ENCODE measurements at places on chromosomes 11 and 22. TPM values are rescaled to one million over a fixed set of nuclear protein-coding genes. Genes with fewer than 3 reads are reported as not detected.

OR56A1 gene
- not detected for polyA plus RNA-seq

HEPHL1 gene
- polyA plus RNA-seq, result not detected

TMEM109 gene
- 69.2 TPM for polyA plus RNA-seq

B4GALNT4 gene
- polyA plus RNA-seq, result 0.05 TPM

OSBP gene
- polyA plus RNA-seq, result 41.8 TPM

MISFA gene
- 5.8 TPM for polyA plus RNA-seq

FAM180B gene
- 0.04 TPM for polyA plus RNA-seq

ROBO4 gene
- polyA plus RNA-seq, result 5.4 TPM

SMC1B gene
- not detected for polyA plus RNA-seq

ST14 gene
- 0.22 TPM for polyA plus RNA-seq

CD3E gene
- 0.15 TPM for polyA plus RNA-seq

LINC01488 gene
- not detected for polyA plus RNA-seq

- DNase-seq, result no peak
Measured at GRCh38 chr22:50105208-50106100, 15.6 kb downstream of the MOV10L1 start.

- DNase-seq, result peak; percentile 83
Measured at GRCh38 chr11:119169282-119169719, 776 bp downstream of the NLRX1 start.

- peak; percentile 92 for DNase-seq
Measured at GRCh38 chr22:20130731-20131596, 640 bp upstream of the ZDHHC8 start.

DNA sequence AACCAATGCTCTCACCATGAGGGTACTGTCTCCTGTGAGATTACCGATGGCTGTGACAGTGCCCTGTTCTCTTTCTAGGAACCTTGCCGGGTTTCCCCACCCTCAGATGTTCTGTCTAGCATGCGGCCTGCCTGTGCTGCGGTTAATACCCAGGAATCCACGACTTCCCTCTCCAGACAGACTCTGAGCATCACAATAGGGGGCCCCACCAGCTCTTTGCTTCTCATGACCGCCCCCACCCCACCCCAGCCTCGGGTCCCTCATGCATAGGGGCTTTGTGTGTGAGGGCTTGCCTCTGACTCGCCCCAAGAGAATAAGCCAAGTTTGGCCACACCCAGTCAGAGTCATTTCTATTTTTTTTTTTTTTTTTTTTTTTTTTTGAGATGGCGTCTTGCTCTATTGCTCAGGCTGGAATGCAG, 10.3 kb downstream of the PARVG start:
- DNase-seq, result no peak

- no peak for DNase-seq
Measured at GRCh38 chr22:40782521-40782920, 36.6 kb downstream of the SLC25A17 start.

DNA sequence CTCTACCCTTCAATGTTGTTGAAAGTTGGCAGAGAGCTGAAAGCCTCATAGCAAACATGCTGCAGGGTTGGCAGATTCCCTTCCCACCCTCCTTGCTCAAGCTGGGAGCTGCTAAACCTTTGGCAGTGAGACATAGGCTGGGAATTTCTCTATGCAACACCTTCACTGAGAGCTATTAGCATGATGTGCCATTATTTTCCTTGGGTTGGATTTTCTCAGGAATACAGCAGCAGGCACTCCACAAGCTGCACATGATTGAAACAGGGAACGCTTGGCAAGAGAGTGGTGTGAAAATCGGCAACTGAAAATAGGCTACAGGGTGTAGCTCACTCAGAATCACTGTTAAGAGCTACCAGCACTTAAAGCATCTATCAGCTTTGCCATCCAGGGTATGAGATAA, 9.6 kb upstream of the ALKBH3 start:
- no peak for DNase-seq

DNA sequence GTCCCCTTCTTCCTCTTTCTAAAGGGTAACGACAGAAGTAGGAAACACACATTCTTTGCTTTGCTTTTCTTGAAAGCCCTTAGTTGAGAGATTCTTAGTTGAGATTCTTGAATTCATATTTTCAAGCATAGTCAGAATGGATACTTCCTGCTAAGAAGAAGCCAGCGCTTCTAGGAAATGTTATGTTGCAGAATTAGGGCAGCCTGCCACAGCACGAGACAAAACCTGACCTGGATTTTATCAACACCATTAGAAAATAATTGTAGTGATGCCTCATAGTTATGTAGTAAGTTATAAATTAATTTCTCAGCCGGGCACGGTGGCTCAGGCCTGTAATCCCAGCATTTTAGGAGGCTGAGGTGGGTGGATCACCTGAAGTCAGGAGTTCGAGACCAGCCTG, 37.9 kb upstream of the NUP160 start:
- no peak for DNase-seq

GRCh38 chr22:49446759-49447710, 380.6 kb downstream of the BRD1 start:
- DNase-seq, result no peak

DNA sequence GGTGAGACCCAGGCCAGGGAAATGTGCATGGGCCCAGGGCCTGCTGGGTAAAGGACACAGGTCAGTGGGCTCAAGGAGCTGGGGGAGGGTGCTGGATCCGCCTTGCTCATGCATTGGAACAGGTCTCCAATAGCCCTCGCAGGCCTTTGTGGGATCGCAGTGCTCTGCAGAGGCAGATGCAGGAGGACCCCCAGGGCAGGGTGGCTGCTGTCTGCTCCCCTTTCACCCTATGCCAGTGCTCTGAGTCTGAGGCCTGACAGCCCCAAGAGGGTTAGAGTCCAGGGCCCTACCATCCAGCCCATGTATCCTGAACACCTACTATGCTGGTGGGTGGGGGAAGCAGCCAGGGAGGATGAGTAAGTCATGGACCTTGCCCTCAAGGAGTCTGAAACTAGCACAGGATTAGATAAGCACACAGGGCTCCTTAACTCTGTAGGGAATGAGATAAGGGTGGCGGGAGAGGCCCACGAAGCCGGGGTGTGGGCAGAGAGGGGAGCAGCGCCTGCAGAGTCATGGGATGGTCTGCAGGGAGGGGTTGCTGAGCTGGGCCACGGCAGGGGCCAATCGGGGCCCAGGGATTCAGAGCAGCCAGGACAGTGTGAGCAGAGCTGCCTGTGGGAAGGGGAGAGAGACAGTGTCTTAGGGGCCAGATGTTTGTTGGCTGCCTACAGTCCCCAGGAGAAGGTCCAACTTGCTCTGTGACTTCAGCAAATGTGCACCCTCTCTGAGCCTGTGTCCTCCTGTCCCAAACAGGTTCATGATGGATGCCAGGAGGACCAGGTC, 10.5 kb upstream of the EHD1 start:
- no peak for DNase-seq

- no peak for DNase-seq
Measured at GRCh38 chr11:70153133-70153727, 49.9 kb upstream of the FADD start.

- no peak for DNase-seq
Measured at GRCh38 chr11:10181811-10182210, 112.2 kb downstream of the SBF2 start.

DNA sequence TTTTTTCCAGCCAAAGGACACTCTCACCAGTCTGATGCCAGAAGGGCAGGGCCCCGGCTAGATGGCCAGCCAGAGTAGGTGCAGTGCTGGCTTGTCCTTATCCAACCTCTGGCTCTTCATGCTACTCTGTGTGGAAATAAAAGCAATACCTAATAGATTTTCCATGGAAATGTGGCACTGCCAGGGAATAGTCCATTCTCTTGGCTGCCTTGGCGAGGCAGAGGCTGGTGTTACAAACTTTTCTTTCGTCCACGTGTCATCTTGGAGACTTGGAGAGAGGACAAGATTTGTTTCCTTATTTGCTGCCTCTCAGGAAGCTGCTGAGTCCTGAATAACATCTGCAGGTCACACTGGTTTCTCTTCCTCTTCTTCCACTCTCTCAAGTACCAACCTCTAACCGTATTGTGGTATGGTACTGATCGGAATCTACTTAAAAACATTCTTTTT, 17.2 kb upstream of the C1QTNF4 start:
- no peak for DNase-seq

DNA sequence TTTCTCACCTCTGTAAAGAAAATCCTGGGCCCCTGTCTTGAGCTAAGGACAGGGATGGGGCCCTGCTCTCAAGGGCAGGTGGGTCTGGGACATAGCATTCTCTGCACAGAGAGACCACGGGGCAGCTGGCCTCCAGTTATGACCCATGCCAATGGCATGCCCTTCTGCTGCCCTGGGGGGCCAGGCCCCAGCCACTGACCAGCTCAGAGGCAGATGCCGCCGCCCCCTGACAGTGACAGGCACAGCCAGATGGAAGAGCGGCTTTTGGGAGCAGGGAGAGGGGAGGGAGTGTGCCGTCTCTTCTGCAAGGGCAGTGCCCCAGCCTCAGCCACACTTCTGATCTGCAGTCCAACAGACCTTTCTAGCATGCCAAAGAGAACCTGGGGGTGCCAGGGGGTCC, 114.8 kb upstream of the NAV2 start:
- DNase-seq, result no peak

- DNase-seq, result no peak
Measured at GRCh38 chr11:128608746-128609407, 21.5 kb upstream of the ETS1 start.

- DNase-seq, result no peak
Measured at GRCh38 chr22:19518635-19519034, 5.6 kb downstream of the CLDN5 start.

- no peak for DNase-seq
Measured at GRCh38 chr11:134660416-134660815, 248.4 kb upstream of the B3GAT1 start.

GRCh38 chr22:50297510-50298265, 9.8 kb downstream of the PLXNB2 start:
- DNase-seq, result no peak

DNA sequence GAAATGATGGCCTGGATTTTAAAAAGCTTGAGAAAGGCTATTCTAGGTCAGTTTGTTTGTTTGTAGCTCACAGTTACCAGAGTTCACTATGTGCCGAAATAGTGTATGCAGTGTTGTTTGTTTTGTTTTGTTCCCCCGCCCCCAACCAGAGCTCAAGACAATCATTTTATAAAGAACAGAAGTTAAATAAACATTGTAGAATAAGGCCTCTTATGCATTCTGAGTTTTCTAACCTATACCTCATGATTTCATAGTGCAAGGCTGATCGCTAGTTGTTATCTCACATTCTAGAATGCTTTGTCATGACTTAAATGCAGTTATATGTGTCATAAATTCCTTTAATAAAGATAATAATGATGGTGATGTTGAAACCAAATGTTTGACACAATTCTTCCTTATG, 7.8 kb downstream of the KCNA4 start:
- no peak for DNase-seq

GRCh38 chr11:133339495-133340140, 192.7 kb downstream of the OPCML start:
- no peak for DNase-seq

DNA sequence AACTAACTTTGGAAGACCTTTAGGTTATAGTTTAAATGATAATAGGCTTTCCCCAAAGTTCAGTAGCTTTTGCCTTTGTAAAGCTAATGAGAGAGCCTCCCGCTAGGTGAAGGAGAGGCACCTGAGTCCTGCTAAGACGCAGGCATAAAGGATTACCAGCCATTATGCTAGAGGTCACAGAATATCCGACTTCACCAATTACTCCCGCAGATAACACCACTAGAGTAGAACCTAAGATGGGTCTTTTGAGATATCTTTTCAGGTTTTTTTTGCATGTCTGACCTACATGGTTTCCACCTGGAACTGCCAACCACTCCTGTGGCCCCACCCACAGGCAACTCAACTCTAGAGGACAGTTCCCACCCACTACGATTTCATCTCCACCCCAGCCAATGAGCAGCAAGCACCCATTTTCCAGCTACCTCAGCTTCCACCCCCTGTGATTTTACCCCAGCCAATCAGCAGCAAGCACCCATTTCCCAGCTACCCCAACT, 314.3 kb downstream of the BRD1 start:
- DNase-seq, result no peak

DNA sequence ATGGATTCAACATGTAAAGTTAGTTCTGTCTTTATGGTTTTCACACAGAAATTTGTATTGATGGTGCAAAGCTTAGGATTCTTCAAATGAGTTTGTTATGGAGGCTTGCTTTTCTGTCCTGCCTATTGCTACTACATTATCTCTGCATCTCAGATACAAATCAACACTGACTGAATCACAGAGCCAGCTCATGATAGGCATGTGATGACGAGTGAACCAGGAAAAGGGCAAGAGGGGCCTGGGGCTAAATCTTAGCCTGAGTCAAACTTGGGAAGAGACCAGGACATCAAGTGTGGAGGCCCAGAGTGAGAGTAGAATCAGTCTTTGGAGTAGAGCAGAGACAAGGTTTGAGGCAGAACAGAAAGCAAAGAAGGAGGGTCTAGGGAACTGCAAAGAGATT, 107.1 kb upstream of the CD44 start:
- no peak for DNase-seq

- no peak for DNase-seq
Measured at GRCh38 chr11:57785072-57785471, 23.5 kb downstream of the CTNND1 start.

DNA sequence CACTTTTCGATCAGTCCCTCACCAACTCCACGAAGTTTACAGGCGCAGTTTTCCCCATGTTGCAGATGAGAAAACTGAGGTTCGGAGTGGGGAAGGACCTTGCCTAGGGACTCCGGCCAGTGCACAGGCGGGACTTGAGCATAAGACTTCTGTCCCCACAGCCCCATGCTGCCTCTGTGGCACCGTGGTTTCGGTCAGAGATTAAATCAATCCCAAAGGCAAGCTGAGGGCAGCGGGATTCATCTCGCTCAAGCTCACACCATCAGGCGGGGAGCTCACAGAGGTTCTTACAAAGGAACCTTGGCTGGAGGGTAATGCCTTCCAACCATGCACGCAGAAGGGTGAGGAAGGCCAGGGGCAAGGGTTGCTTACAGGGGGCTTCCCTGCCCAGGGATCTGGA, 115.5 kb downstream of the PHF21B start:
- DNase-seq, result no peak

GRCh38 chr11:75435571-75435925, 2.5 kb upstream of the KLHL35 start:
- peak; percentile 26 for DNase-seq

DNA sequence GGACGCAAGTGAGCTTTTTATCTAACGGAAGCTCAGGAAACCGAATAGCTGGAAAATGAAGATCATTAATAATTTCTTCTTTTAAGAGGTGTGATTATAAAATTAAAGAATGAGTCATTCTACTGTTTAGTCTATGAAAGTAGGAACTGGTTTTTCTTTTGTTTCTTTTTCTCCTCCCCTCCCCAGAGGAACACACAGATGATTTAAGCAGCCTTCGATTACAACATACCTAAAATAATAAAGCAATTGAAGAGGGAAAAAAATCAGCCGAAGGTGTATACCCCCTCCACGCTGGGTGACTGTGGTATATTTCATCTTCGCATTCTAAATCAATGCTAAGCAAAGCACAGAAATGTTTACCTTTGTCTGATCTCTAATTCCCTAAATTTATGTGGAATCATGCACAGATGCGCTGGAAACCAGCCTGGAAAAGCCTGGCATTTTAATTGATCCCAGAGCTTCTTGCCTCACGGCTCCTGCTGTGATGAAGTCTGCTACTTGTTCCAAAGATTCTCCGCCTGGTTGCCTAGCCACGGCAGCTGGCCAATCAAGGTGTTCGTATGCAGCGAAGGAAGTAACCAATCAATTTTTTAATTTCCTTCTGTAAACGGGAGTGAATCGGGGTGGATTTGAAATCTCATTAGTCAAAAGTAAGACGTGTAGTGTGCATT, 133.9 kb downstream of the FANCF start:
- no peak for DNase-seq
